ENCODE measurements at places on chromosomes 11 and 22.

- DNase-seq, result no peak
Measured at GRCh38 chr11:128643661-128644317, 50.1 kb upstream of the FLI1 start.

DNA sequence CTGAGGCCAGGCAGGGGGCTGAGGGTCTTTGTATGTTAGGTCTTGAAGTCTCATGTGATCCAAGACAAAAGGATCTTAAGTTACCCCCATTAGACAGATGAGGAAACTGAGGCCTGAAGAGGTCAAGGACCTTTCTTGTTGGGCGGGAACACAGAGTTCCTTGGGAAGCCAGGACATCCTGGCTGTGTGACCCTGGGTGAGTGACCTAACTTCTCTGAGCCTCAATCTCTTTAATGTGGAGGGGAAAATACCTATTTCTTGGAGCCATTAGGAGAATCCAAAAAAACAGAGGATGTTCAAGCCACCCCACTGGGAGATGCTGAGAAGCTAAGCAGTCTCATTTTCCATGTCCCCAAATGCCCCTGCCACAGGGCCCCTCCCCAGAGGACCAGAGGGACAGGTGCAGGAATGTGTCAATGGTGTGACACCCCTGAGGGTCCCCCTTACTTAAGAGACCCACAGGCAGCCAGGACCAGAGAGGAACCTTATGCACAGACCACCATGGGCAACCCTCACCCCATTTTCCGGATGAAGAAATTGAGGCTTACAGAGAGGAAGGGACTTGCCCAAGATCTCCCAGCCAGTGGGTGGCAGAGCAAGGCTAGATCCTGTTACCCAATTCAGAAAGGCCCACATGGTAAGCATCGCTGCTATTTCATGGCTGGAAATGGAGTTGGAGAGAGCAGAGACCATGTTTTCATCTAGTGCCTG, 8.0 kb downstream of the RAC2 start:
- DNase-seq, result no peak

DNA sequence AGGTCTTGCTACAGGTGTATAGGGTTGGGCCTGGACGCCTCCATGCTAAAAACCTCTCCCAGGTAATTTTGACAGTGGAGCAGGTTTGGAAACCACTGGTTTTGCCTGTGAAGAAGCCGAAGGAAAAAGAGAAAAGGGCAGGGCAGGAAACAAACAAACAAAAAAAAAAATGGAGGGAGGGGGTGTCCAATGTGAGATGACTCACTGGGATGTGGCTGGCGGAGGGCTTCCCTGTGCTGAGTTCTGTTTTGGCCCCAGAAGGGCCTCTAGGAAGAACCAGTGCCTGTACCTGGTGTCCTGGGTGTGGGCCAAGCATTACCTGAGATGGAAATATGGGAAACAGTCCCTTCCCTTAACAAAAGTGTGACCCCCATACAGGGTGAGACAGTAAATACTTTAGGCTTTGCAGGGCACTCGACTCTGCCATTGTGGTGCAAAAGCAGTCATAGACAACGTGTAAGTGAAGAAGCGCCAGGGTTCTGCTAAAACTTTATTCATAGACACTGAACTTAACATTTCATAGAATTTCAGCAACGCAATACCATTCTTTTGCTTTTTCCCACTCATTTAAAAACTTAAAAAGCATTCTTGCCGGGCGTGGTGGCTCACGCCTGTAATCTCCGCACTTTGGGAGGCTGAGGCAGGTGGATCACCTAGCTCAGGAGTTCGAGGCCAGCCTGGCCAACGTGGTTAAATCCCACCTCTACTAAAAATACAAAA, 9.5 kb upstream of the DGKZ start:
- no peak for DNase-seq

GRCh38 chr22:41873391-41873790, 40.5 kb downstream of the SREBF2 start:
- DNase-seq, result no peak

DNA sequence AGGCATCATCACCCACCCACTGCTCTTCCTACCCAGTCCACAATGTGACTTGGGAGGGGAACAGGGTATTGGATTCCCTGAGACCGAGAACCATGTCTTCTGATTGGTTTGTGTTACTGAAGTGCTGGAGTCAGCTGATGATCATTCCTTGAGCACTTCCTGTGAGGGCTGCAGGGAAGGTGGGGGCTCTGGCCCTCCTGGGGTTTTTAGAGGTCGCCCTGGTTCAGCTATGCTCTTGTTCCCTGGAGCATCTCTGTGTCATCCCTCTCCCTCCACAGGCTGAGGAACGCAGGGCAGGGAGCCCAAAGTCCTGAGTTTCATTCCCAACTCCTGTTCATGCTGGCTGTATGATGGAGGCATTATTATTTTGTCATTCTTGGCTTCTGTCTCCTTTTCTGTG, 6.7 kb downstream of the ZC3H7B start:
- no peak for DNase-seq

GRCh38 chr11:47378010-47378835, at the start of gene SPI1:
Gene SPI1, minus strand, starts transcription at chr11:47378547. Its CDS starts 194 bp downstream, at chr11:47378353.
- DNase-seq, result no peak

- DNase-seq, result no peak
Measured at GRCh38 chr11:2781408-2782274, 81.8 kb upstream of the KCNQ1OT1 start.

GRCh38 chr11:28110108-28110820, 2.1 kb downstream of the METTL15 start:
- peak; percentile 62 for DNase-seq

DNA sequence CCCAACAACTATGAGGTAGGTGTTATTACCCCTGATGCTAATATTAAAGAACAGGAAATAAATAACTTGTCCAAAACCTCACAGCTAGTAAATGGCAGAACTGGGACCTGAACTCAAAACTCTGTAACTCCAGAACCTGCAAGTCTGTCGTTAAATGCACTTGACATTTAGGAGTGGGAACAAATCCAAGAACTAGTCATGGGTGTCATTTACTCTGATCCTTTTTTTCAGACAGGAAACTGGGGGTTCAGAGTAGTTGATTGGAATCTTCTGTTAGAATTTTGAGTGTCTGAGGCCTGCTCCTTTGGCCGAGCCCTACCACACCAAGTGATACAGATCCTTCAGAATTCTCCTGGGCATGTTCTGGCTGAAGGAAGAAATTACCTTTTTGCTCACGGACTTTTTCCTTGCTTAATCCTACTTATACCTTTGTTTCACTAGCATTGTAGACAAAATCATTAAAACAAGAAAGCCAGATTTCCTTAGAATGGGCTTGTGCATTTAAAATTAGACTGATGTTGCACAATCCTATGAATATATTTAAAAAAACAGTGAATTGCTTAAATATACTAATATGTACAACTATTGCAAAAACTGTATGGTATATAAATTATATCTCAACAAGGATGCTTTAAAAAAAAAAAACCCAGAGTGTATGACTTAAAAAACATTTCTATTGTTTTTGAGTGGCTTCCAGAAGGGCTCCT, 1.4 kb upstream of the YAP1 start:
- no peak for DNase-seq

- DNase-seq, result no peak
Measured at GRCh38 chr11:126423743-126424142, 68.3 kb downstream of the ST3GAL4 start.

GRCh38 chr11:134464196-134464595, 52.2 kb upstream of the B3GAT1 start:
- no peak for DNase-seq

DNA sequence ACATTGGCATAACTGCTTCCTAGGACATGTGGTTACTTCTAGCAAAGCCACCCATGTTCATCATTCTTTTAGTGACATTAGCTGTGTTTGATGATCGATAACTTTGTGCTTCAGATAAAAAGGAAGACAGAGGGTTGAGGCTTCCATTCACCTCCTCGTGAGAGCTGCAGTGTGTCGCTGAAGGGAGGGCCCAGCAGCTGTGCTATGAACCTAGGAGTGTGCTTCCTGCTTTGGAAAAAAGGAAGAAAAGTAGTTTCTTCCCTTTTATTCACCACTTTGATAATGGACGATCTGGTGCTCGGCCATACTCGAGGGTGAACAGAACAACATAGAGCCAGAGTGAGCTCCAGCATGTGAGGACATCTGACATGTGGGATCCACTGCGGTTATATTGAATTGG, 6.1 kb upstream of the RFPL2 start:
- DNase-seq, result no peak

- DNase-seq, result no peak
Measured at GRCh38 chr11:57353036-57353435, 14.9 kb downstream of the P2RX3 start.

GRCh38 chr22:17152340-17152739, 6.7 kb downstream of the HDHD5 start:
- no peak for DNase-seq

DNA sequence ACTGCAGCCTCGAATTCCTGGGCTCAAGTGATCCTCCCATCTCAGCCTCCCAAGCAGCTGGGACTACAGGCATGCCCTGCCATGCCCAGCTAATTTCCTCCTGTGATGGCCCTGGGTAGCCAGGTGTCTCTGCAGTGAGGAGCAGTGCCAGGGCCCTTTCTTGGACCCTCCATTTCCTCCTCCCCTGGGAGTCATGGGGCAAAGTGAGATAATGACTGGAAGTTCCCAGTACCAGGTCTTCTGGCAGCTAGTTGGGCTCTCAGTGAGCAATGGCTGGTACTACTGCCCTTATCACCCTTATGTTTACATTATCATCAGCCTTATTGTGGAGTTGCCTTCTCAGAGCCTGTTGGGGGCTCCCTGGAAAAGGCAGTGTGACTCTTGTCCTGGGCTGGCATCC, 17.6 kb downstream of the DAGLA start:
- DNase-seq, result no peak

- DNase-seq, result no peak
Measured at GRCh38 chr11:97729546-97730272, 1291.0 kb upstream of the CNTN5 start.

GRCh38 chr11:107182978-107183377, 164.7 kb upstream of the GUCY1A2 start:
- no peak for DNase-seq

- no peak for DNase-seq
Measured at GRCh38 chr11:129412494-129412893, 36.8 kb downstream of the BARX2 start.

GRCh38 chr11:117986981-117987574, 884 bp downstream of the IL10RA start:
- DNase-seq, result no peak

GRCh38 chr11:116636341-116636929, 136.4 kb downstream of the BUD13 start:
- DNase-seq, result no peak

DNA sequence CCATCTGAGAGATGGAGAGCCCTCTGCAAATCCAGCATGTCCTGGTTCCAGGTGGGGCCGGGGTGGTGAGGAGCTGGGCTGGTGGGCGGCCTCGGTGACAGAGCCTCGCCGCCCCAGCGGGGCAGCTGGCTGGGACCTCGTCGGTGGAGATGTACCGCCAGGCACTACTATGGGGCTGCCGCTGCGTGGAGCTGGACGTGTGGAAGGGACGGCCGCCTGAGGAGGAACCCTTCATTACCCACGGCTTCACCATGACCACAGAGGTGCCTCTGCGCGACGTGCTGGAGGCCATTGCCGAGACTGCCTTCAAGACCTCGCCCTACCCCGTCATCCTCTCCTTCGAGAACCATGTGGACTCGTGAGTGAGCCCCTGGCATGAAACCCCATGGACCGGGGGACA, 7.0 kb downstream of the PLCB3 start:
- DNase-seq, result no peak

- no peak for DNase-seq
Measured at GRCh38 chr11:125431481-125431880, 64.6 kb downstream of the FEZ1 start.

GRCh38 chr22:49873228-49873940, 19.7 kb downstream of the ZBED4 start:
- DNase-seq, result no peak

DNA sequence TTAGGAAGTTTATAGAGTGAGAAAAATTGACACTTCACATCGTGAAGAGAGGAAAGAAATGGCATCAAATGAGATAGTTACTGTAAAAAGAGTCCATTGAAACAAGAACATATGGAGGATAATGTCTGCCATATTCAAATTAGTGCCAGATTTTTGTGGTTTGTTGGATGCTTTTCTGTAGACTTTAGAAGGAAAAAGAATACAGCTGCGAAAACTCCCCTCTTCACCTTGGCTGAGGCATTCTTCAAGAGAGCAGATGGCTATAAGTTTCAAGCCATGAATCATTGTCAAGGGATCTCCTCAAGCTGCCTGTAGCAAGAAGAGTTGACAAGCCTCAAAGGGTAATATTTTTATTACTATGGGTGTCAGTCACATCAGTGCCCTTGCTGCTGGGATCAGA, 507.4 kb upstream of the RAG2 start:
- DNase-seq, result no peak

DNA sequence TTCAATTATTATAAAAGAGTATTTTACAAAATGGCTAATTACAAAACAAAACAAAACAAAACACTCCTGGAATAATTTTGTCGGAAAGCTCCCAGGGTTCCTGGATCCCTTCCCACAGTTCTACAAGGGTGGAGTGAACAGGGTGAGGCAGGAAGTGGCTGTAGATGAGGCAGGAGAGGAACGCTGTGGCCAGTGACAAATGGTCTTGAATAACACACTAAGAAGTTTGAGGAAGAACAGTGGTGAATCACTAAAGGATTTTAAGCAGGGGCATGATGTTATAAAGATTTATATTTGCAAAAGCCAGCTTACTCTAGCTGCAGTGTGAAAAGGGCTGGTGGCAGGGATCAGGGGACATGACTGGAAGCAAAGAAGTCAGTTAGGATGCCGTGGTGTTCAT, 33.8 kb upstream of the APOA1 start:
- DNase-seq, result no peak

DNA sequence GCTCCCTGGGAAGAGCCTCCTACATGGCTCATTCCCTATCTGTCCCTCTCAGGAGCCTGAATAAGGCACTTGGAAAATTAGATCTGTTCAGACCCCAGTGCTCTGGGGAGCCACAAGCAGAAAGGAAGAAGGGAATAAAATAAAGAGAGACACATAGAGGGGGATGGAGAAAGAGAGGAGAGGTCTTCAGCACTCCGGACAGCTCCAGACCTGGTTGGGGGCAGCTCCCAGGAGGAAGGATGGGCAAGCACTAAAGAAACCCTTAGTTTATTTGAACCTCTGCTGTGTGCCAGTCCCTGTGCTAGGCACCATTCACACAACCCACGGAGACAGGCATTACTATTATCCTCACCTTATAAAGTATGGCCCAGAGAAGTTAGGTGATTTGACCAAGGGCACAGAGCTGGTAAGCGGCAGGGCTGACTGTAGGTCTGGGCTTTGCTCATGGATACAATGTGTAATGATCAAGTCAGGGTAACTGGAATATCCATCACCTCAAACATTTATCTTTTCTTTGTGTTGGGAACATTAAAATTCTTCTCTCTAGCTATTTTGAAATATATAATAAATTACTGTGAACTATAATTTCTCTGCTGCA, 53.7 kb upstream of the LRRC32 start:
- DNase-seq, result no peak

DNA sequence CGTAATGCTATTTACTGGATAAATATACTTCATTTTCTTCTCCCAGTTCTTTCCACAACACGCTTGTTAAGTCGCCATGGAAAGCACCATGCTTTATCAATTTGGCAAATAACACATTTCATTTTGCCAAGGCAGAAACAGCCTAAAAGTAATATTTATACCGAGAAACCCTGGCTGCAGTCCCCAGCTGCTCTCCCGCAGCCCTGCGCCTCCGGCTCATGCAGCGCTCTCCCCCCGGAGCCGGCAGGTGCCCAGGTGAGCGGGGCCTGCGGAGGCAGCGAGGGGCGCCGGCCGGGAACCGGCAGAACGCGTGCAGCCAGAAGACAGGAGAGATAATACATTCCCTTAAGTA, 681 bp upstream of the ARHGEF12 start:
- DNase-seq, result no peak

- DNase-seq, result no peak
Measured at GRCh38 chr11:115168686-115169085, 335.5 kb downstream of the CADM1 start.
